Neural crest cell (in vitro differentiated cells): ENCODE measurements at places on chromosomes 5 and 9. TPM values are rescaled to one million over a fixed set of nuclear protein-coding genes. Genes with fewer than 3 reads are reported as not detected.

GRCh38 chr5:1474866-1475543 is 29.8 kb upstream of the SLC6A3 start:
- H3K27me3 ChIP-seq: no peaks in the 10 kb centered on the region
- H3K4me1 ChIP-seq: no peaks in the 10 kb centered on the region
- no peak overlapping the region for H3K4me3 ChIP-seq
- DNase-seq: no peak

GRCh38 chr5:53542926-53543325 is 17.5 kb upstream of the NDUFS4 start:
- no peak for DNase-seq
- no peaks in the 10 kb centered on the region for H3K36me3 ChIP-seq
- no peaks in the 10 kb centered on the region for H3K27me3 ChIP-seq
- no peak overlapping the region for H3K4me3 ChIP-seq
- H3K4me1 ChIP-seq: peaks cover 48% of the 10 kb centered on the region

GRCh38 chr5:41835645-41836044 is 34.6 kb downstream of the OXCT1 start:
- DNase-seq: peak; percentile 12
- H3K27me3 ChIP-seq: no peaks in the 10 kb centered on the region
- peak overlapping the region; percentile 72 for H3K27ac ChIP-seq
- H3K36me3 ChIP-seq: peaks cover 27% of the 10 kb centered on the region
- no peak overlapping the region for H3K4me3 ChIP-seq
- peaks cover 13% of the 10 kb centered on the region for H3K4me1 ChIP-seq

- peaks cover 2% of the 10 kb centered on the region for H3K36me3 ChIP-seq
- peaks cover 1% of the 10 kb centered on the region for H3K27me3 ChIP-seq
- H3K27ac ChIP-seq: no peak overlapping the region
- no peak for DNase-seq
- peaks cover 25% of the 10 kb centered on the region for H3K4me1 ChIP-seq
- H3K4me3 ChIP-seq: peak overlapping the region; percentile 5
Measured at GRCh38 chr9:37587521-37587920, 4.9 kb downstream of the TOMM5 start.

GRCh38 chr5:72234868-72235267 is 85.2 kb downstream of the MRPS27 start:
- no peak for DNase-seq
- H3K4me1 ChIP-seq: peaks cover 8% of the 10 kb centered on the region
- H3K4me3 ChIP-seq: no peak overlapping the region
- H3K36me3 ChIP-seq: peaks cover 18% of the 10 kb centered on the region
- no peak overlapping the region for H3K27ac ChIP-seq

PDZD2 gene
- total RNA-seq: 0.65 and 1.3 TPM in 2 replicates

- DNase-seq: no peak
- no peaks in the 10 kb centered on the region for H3K4me1 ChIP-seq
- no peak overlapping the region for H3K27ac ChIP-seq
- no peaks in the 10 kb centered on the region for H3K27me3 ChIP-seq
- no peak overlapping the region for H3K4me3 ChIP-seq
- H3K36me3 ChIP-seq: no peaks in the 10 kb centered on the region
Measured at GRCh38 chr5:14059810-14060209, 83.3 kb upstream of the TRIO start.

HCN1 gene
- 1.0 and 1.2 TPM in 2 replicates for total RNA-seq

ENC1 gene
- 130 and 135 TPM in 2 replicates for total RNA-seq

DNA sequence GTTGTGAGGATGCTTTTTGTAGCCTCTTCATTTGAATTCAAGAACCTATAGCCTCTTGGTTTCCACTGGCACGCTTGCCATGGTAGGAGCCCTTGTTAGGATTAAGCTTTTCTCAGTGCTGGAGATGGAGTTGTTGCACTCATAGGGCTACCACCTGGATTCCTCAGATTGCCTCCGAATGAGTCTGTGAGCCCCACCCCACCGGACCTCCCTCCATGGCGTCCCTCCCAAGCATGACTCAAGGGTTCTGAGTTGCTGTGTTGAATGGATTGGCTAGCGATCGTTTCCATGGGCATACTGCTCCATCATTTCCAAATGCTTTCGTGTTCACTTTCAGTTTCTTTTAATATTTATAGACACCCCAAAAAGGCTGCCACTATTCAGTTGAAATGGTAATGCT is 69.9 kb downstream of the DAPK1 start:
- DNase-seq: no peak
- peaks cover 53% of the 10 kb centered on the region for H3K4me1 ChIP-seq
- no peaks in the 10 kb centered on the region for H3K27me3 ChIP-seq
- H3K27ac ChIP-seq: no peak overlapping the region
- H3K4me3 ChIP-seq: no peak overlapping the region
- H3K36me3 ChIP-seq: peaks cover 7% of the 10 kb centered on the region

- H3K4me3 ChIP-seq: no peak overlapping the region
- no peak for DNase-seq
- H3K36me3 ChIP-seq: no peaks in the 10 kb centered on the region
- H3K27ac ChIP-seq: no peak overlapping the region
Measured at GRCh38 chr9:1443450-1443849, 393.3 kb downstream of the DMRT2 start.

SV2C gene
- 0.33 and 0.66 TPM in 2 replicates for total RNA-seq

GRCh38 chr5:72346398-72346797 is 26.2 kb downstream of the PTCD2 start:
- H3K4me1 ChIP-seq: no peaks in the 10 kb centered on the region
- H3K4me3 ChIP-seq: no peak overlapping the region
- DNase-seq: no peak
- no peak overlapping the region for H3K27ac ChIP-seq

LMNB1 gene
- total RNA-seq: 359 and 362 TPM in 2 replicates

GRCh38 chr5:139745132-139745799 is 50.3 kb upstream of the PSD2 start:
- H3K36me3 ChIP-seq: no peaks in the 10 kb centered on the region
- H3K4me1 ChIP-seq: peaks cover 68% of the 10 kb centered on the region
- no peak overlapping the region for H3K27ac ChIP-seq
- DNase-seq: no peak
- peak overlapping the region; percentile 38 for H3K4me3 ChIP-seq

GRCh38 chr5:163458778-163459385 is 1.0 kb downstream of the NUDCD2 start:
- H3K4me3 ChIP-seq: peak overlapping the region; percentile 96
- DNase-seq: no peak
- H3K27me3 ChIP-seq: peaks cover 4% of the 10 kb centered on the region
- peaks cover 16% of the 10 kb centered on the region for H3K36me3 ChIP-seq
- peaks cover 44% of the 10 kb centered on the region for H3K4me1 ChIP-seq
- peak overlapping the region; percentile 100 for H3K27ac ChIP-seq

- peaks cover 10% of the 10 kb centered on the region for H3K4me1 ChIP-seq
- DNase-seq: no peak
- H3K36me3 ChIP-seq: no peaks in the 10 kb centered on the region
- H3K27me3 ChIP-seq: peaks cover 2% of the 10 kb centered on the region
- H3K4me3 ChIP-seq: no peak overlapping the region
Measured at GRCh38 chr9:123812984-123813383, 116.9 kb downstream of the DENND1A start.

DNA sequence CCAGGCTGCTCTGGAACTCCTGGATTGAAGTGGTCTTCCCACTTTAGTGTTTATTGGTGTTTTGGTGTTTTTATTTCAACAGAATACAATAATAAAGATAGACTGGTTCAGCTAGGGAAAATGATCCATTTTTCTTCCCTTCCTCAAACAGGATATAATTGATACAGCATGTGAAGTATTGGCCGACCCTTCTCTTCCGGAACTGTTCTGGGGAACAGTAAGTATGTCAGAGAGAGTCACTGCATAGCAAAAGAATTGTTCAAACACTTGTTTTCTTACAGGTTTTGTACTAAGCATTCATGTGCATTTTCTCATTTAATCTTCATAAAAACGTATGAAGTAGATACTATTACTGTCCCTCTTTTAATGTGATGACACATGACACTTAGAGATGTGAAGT is 31.6 kb downstream of the NUP188 start:
- no peak for DNase-seq
- H3K27ac ChIP-seq: no peak overlapping the region
- peaks cover 29% of the 10 kb centered on the region for H3K36me3 ChIP-seq
- H3K4me3 ChIP-seq: no peak overlapping the region
- H3K4me1 ChIP-seq: no peaks in the 10 kb centered on the region

DNA sequence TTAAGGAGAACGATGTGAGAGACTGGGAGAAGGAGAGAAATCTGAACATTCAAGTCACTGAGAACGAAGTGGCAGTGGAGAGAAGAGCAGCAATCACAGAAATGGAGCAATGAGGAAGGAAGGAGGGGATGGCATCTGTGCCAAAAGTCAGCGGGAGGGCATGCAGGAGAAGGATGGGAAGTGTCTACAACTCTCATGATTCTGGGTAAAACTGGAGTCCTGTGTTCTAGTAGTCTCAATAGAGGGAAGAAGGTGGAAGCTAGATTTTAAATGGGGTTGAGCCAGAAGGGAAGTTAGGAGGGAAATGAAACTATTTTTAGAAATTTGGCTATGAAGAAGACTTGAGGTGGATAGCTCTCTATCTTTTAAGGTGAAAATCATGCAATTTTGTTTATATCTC is 39.1 kb upstream of the SPATA31C2 start:
- no peaks in the 10 kb centered on the region for H3K36me3 ChIP-seq
- H3K27ac ChIP-seq: no peak overlapping the region
- DNase-seq: no peak
- no peak overlapping the region for H3K4me3 ChIP-seq
- H3K27me3 ChIP-seq: peaks cover 12% of the 10 kb centered on the region
- H3K4me1 ChIP-seq: no peaks in the 10 kb centered on the region

DNA sequence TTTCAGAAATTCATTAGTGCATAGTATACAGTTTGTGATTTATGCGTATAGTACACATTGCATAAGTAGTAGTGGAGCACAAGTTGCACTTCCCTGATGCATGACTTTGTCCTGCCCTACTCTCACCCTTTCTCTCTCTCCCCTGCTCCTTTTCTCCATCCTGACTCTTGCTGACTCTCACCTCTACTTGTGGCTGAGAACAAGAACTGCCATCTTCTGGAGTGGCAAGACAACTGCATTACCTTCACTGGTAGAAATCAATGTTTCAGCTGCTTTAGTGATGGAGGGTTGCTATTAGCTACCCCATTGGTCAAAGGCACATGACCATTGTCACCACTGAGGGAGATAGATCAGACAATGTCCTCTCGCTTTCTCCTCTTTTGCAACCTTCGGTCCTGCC is 26.9 kb downstream of the SPEF2 start:
- peaks cover 6% of the 10 kb centered on the region for H3K36me3 ChIP-seq
- no peak for DNase-seq
- no peaks in the 10 kb centered on the region for H3K4me1 ChIP-seq
- no peaks in the 10 kb centered on the region for H3K27me3 ChIP-seq
- no peak overlapping the region for H3K4me3 ChIP-seq

DNA sequence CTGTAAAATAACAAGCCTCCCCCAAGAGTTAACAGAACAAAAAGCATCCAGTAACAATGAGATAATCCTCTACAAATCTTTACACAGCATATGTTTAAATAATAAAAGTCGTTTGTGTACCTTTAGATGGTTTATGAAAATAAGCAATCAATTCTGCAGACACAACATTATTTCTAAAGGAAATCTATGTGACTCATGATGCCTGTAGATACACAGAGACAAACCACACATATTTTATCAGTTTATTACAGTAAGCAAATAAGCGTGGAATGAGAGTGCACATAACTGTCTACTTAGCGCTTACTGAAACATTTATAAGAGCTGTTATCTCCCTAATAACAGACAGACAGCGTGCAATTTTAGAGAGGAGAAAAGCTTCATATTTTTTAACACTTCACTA is 243.6 kb downstream of the AP3B1 start:
- H3K27me3 ChIP-seq: no peaks in the 10 kb centered on the region

DNA sequence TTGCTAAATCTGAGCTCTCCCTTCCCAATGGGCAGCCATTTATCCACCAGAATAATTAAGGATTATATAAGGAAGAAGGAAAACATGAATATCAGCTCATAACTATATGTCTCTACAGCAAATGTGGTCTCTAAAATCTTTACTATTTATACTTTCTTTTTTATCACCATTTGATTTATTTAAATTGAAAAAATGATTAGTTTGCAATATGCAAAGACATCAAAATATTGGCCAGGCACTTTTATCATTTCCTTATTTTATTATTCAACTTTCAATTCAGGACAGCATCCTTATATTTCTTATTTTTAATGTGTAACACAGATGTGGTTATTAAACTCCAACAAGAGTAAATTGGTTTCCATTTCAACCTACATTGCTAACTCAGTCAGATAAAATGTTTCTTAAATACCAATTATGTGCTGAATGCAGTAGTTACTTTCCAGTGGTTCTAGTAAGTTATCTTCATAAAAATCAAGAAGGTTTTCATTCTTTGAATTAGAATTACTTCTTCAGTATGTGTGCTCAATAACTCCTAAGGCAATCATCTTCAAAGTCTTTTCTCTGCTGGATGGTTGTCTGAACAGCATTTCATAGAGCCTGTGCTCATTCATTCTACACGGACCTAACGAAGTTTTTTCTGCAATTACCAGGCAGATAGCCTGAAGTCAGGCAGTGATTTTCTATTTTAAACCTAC is 1148.0 kb downstream of the CDH12 start:
- H3K27me3 ChIP-seq: no peaks in the 10 kb centered on the region
- H3K27ac ChIP-seq: no peak overlapping the region
- no peaks in the 10 kb centered on the region for H3K36me3 ChIP-seq

DNA sequence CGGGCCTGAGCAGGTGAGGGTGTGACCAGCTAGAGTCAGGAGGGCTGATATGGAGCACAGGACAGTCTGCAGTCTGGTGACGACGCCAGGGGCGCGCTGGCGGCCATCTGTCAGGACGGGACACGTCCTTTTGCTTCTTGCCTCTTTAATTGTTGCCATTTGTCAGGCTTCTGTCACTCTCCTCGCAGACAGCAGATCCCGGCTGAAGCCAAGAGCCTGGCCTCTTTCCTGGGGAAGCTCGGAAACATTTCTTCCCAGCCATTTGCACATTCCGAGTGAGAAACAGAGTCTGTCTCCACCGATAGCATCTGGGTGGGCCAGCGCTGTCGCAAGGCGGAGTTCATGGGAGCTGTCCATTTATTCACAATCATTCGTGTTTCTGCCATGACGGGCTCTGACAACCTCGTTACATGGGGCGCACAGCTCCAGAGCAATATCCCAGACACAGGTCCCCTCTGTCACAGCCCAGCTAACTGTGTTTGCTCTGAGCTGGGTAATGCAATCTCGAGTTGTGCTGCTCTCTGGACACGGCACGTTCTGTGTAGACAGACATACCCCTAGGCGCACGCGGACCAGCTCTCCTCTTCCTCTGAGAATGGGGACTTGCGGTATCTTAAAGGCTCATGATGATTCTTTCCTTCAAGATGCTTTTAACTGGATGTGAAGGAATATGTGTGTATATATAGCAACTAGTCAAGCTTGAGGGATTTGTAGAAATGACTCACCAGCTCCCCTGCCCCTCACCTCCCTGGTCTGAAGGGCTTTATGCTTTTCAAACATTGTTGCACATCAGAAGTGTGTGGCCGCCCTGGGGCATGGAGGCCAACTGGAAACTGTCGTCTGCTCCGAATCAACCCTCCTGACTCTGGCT is 105.3 kb upstream of the FCN2 start:
- no peaks in the 10 kb centered on the region for H3K4me1 ChIP-seq
- no peaks in the 10 kb centered on the region for H3K36me3 ChIP-seq
- no peak overlapping the region for H3K27ac ChIP-seq
- no peak overlapping the region for H3K4me3 ChIP-seq
- H3K27me3 ChIP-seq: no peaks in the 10 kb centered on the region
